Stimulated activated CD4-positive, alpha-beta T cell treated with anti-CD3 and anti-CD28 coated beads, Interleukin-2, amount 100 ng/mL, for 48 hours (primary cell): ENCODE measurements at places on chromosomes 1 and 21.
A peak's percentile ranks its signal among the peaks of the same experiment; 100 is the strongest.

- DNase-seq = no peak
Measured at GRCh38 chr1:90591970-90592356, 125.1 kb downstream of the BARHL2 start.

- DNase-seq = peak; percentile 25
Measured at GRCh38 chr1:233790662-233791371, 113.7 kb upstream of the SLC35F3 start.

GRCh38 chr21:33011462-33011861 is 14.3 kb upstream of the OLIG2 start:
- DNase-seq = no peak

- DNase-seq = no peak
Measured at GRCh38 chr1:161691846-161692245, 15.2 kb upstream of the FCRLA start.

DNA sequence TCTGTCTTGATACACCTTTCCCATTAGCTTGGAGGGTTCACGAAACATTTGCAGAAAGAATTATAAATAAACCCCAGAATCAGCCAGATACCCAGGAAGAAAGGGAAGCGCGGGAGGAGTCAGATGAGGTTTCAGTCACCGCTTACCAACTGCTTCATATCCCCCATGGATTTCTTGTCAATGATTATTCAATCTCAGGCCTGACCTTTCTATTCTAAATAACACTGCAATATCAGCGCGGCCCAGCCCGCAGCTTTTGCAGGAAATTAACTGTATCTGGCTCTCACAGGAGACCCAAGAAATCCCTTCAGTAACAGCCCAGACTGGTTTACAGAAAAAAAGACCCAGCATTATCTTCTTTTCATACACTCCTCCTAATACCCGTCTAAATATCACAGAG is 308.6 kb downstream of the PBX1 start:
- no peak for DNase-seq

DNA sequence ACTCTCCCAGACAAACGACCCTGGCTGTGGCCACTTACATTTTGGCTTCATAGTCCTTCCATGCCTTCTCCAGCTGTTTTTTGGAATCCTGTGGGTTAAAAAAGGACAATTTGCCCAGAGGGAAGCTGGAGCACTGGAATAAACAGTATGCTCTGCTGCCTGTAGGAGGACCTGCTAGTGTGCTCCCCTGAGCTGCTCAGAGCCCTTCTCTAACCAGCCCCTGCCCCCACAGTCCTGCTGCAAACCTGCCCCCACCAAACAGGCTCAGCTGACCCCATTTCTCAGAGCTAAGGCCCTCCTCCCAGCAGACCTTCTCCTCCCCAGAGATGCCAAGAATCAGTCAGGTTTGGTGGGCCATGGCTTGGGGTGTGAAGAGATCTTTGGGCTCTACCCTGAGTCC is 26.9 kb upstream of the TCEA3 start:
- no peak for DNase-seq
